ENCODE measurements at places on chromosomes 7 and 10. TPM values are rescaled to one million over a fixed set of nuclear protein-coding genes. Genes with fewer than 3 reads are reported as not detected.
A peak's percentile ranks its signal among the peaks of the same experiment; 100 is the strongest.

DNA sequence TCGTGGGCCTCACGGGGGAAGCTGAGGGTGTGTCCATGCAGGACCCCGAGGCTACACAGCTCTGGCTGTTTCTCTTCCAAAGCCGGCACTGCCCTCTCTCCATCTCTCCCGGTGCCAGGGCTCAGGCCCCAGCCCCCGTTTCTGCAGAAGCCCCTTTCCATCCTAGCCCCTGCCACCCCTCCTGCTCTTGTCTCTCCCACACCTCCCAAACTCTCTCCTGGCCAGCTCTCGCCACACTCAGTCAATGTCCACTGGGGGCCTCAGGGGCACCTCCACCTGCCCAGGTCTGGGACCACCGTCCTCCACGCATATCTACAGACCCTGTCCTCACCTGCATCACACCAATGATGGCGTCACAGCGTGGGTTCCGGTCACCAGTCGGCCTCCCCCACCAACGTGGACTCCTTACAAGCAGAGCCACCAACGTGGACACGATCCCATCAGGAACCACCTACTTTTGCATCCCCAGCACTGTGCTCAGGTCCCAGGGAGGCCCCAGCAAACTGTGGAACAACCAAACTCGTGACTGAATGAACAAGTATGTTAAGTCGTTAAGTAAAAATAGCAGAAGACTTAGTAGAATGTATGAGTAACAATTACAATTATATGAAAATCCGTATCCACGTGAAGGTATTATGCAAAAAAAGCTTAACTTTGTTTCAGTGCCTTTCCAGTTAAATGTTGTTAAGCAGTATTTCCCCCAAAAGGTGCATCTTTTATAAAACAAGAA, 38.4 kb downstream of the DIP2C start:
- H3K36me3 ChIP-seq = no peaks in the 10 kb centered on the region
- no peak overlapping the region for H3K4me3 ChIP-seq
- no peak overlapping the region for H3K27ac ChIP-seq
- DNase-seq = no peak
- H3K27me3 ChIP-seq = no peaks in the 10 kb centered on the region
- peaks cover 4% of the 10 kb centered on the region for H3K4me1 ChIP-seq

DNA sequence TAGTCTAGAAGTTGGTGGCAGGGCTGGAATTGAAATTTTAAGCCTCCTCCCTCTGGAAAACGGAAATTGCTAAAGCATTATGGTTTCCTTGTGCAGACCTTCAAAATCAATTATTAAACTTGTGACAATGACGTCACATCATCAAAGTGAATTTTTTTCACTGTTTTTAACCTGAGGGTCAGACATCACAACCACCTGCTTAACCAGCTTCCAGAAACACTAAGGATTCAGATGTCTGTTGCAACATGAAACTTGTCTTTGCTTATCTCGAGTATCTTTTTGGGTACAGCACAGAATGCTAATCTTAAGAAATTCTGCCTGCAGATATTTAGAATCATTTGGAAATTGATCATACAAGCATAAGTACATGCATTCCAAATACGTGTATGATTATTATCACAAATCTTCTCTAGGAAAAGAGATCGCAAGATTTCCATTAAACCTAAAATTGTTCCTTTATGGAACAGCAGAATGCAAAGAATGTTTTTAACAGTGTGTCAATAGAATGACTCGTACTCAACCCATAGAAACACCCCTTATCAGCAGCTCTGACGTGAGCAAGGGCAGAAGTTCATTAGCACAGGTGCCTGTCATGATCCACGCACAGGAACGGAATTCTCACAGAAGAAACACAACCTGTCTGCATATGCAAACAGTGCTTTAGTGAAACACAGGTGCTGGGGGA, 4.1 kb upstream of the GTPBP4 start:
- H3K36me3 ChIP-seq = no peaks in the 10 kb centered on the region
- H3K4me1 ChIP-seq = peaks cover 7% of the 10 kb centered on the region

The PGAM2 gene
- 5.5 TPM for total RNA-seq

The TEX47 gene
- not detected for total RNA-seq

The FAM131B gene
- 0.10 TPM for total RNA-seq

DNA sequence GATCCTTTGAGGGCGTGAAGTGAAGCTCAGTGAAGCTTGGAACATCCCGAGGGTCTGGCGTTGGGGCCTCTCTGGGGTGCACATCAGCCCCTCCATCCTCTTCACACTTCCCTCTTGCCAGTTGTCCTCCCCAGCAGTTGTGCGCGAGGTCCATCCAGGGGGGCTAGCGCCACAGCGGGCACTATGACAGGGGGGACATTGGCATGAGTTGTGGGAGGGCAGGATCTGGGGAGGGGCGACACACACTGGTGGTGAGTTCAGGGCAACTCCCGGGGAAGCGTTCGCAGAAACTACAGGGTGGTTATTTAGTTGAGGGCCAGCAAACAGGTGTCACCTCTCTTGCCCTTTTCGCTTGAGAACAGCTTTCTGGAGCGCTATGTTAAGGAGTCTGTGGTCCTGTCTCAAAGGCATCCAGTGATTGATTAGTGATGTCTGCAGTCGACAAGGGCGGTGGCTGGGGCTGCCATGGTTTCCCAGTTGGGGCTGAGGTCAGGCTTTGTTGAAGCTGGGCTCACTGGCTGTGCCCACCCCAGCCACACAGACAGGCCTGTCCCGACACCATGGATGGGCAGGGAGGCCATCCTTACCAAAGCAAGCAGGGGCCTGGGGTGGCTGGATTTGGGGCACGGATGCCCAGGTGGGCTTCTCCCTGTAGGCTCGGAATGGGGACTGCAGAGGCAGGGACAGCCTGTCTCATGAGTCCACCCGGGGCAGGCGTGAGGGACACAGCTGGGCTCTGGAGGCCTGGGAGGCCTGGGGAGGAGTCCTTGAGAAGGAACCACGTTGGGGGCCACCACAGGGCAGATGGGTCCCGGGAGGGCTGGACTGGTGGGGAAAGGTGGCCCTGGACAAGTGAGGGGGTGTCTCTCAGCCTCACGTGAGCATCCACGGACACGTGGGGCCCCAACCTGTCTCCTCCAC, 59.4 kb downstream of the UNCX start:
- H3K36me3 ChIP-seq = no peaks in the 10 kb centered on the region
- DNase-seq = no peak
- no peak overlapping the region for H3K4me3 ChIP-seq
- H3K27me3 ChIP-seq = peaks cover 57% of the 10 kb centered on the region

DNA sequence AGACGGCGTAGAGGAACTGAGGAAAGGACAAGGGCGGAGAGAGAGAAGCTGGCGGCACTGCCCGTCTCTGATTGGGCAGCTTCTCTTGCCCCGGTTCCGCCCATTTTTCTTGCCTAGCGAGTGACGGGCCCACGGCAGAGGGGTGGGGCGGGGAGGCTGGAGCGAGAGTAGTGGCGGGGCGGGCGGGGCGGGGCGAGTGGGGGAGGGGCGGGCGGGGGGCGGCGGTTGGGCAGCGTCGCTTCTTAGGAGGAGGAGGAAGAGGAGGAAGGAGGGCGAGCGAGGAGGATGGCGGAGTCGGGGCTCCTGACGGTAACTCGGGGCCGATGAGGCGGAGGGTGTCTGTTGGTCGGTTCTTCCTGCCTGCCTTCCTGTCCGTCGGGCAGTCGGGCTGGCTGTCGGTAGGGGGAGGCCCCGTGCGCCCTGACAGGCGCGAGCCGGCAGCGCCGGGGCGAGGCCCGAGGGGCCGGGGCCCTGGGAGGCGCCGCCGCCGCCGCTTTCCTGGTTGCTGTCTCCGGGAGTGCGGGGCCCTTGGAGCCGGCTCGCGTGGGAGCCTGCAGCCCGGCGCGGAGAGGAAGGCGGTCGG, at the start of gene SHOC2:
SHOC2 (plus strand) TSS at position 256 of the 583 bp plus-strand sequence. CDS start 44,755 bp downstream, outside the sequence.
- H3K27ac ChIP-seq = peak within 1 kb of the TSS; percentile 100
- no peaks in the 10 kb centered on the region for H3K36me3 ChIP-seq
- peak; percentile 99 for DNase-seq
- H3K27me3 ChIP-seq = no peaks in the 10 kb centered on the region
- peaks cover 44% of the 10 kb centered on the region for H3K4me1 ChIP-seq

The PLAC9 gene
- 12.8 TPM for total RNA-seq

The ITIH5 gene
- total RNA-seq = 2.4 TPM

DNA sequence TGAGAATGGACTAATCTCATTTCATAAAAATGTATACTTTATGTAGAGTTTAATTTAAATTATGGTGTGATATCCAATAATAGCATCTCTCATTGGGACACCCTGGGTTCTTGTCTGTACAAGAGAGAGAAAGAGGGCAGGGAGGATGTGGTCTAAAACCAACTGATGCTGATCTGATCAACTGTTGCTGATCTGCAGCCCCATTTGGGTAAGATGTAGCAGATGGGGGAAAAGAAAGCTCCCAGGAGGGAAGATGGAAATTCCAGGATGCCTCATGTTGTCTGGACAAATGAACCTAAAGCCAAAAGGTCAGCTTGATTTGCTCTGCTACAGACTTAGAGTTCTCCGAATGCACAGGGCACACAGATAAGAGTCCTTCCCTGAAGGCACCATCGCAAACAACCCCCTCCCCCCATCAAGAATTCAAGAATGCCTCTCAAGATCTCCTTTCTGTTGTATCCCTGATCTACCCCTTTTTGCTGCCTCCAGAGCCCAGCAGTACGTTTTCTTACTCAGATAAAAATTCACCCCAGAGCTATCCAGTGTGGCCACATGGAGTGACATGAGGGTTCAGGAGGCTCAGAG, 171.4 kb upstream of the INHBA start:
- H3K27me3 ChIP-seq = no peaks in the 10 kb centered on the region
- no peak overlapping the region for H3K27ac ChIP-seq

DNA sequence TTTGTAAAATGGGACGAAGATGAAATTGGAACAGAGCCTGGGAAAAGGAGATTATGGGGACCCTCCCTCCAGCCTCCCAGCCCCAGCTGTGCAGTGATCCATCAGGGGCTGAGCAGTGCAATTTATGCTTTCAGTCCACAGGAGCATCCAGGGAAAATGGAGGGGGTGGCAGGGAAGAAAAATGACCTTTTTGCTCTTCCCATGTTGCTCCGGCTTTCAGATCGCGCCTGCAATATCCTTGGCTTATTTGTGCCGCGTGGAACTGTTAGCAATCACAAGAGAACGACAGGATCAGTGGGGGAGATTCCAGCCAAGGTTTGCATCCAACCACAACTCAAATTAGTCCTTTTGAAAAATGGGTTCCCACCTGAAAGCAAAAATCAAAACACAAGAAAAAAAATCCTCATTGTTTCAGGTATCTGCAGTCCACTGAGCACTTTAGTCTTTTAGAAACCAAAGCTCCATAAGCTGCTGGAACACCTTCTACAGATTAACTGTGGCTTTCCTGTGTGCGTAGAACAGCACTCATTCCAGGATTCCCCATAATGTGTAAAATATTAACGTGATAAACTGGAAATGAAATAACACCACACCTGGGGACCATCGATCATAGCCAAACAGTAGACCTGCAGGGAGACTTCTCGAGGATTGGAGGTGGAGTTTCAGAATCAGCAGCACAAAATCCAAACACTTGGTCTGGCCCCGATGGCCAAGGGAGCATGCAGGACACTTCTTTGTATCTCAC, 30.7 kb upstream of the SFMBT2 start:
- H3K4me1 ChIP-seq = peaks cover 5% of the 10 kb centered on the region
- no peak for DNase-seq
- no peak overlapping the region for H3K27ac ChIP-seq
- H3K27me3 ChIP-seq = no peaks in the 10 kb centered on the region
- no peaks in the 10 kb centered on the region for H3K36me3 ChIP-seq
- H3K4me3 ChIP-seq = no peak overlapping the region

- no peak overlapping the region for H3K27ac ChIP-seq
- no peak overlapping the region for H3K4me3 ChIP-seq
- no peaks in the 10 kb centered on the region for H3K27me3 ChIP-seq
- H3K4me1 ChIP-seq = no peaks in the 10 kb centered on the region
These were observed 121.6 kb downstream of the TMEM168 start for GRCh38 chr7:112668561-112668960.

The GALNT17 gene
- total RNA-seq = 37.5 TPM

The CPA1 gene
- total RNA-seq = 2.2 TPM

GRCh38 chr7:33593611-33594010, 311.7 kb upstream of the BMPER start:
- no peak for DNase-seq
- no peak overlapping the region for H3K27ac ChIP-seq
- H3K27me3 ChIP-seq = no peaks in the 10 kb centered on the region
- no peak overlapping the region for H3K4me3 ChIP-seq
- H3K36me3 ChIP-seq = no peaks in the 10 kb centered on the region

GRCh38 chr10:33179067-33179466, 155.4 kb downstream of the NRP1 start:
- H3K36me3 ChIP-seq = peaks cover 24% of the 10 kb centered on the region
- H3K4me3 ChIP-seq = no peak overlapping the region
- peak overlapping the region; percentile 31 for H3K27ac ChIP-seq
- H3K27me3 ChIP-seq = no peaks in the 10 kb centered on the region

The ZNHIT1 gene
- total RNA-seq = 81.6 TPM
